Suppressor macrophage (primary cell): ENCODE measurements at places on chromosomes 2 and 18.
A peak's percentile ranks its signal among the peaks of the same experiment; 100 is the strongest.

DNA sequence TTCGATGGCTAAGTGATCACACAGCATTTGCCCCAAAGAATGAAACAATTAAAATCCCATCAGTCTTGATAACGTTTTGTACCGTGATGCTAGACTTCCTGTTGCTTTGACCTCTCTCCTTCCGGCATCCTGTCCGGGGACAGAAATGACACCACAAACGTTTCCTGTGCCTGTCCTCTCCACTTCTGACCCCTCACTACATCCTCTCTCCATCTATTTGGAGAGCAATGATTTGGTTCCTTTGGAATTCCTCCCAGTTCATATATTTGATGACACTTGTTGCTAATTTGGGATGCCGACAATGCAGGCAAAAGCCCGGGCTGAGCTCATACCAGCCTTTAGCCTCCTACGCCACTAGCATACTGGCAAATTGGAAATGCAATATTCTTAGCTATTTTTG lies 151.2 kb upstream of the CCDC68 start:
- DNase-seq, result no peak

- no peak for DNase-seq
These were observed 85.3 kb downstream of the ZNF407 start for GRCh38 chr18:74682991-74683297.

DNA sequence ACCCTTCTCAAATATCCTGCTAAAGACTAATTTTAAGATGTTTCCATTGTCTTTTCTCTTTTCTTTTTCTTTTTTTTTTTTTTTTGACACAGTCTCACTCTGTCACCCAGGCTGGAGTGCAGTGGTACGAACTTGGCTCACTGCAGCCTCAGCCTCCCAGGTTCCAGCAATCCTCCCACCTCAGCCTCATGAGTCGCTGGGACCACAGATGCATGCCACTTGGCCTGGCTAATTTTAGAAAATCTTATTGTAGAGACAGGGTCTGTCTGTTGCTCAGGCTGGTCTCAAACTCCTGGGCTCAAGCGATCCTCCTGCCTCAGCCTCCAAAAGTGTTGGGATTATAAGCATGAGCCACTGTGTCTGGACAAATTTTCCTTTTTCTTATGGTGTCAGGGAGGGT lies 167.5 kb downstream of the MCFD2 start:
- DNase-seq, result no peak

DNA sequence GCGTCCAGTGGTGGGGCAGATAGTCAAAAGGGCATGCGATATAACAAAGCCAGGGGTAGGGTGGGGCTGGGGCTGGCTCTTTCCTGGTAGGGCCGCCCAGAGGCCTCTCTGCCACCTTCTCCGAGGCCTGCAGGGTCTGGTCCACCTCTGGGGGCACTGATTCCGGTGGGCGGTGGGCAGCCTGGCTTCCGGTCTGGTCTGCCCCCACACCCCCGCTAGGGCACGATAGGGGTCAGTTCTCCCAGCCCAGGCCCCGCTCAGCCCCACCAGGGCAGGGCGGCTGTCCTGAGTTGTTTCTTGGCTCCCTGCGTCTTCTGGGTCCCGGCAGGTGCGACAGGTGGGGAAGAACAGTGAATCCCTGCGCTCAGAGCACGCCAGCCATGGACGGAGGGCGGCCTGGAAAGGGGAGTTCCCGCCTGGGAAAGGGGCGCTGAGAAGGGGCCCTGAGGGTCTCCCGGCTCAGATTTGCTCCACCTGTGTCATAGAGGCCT lies 707 bp upstream of the ERFE start:
- DNase-seq, result no peak

GRCh38 chr2:221999166-221999565 lies 299.6 kb downstream of the PAX3 start:
- DNase-seq, result no peak

GRCh38 chr18:48819781-48820482 lies 130.8 kb downstream of the SMAD7 start:
- DNase-seq, result no peak

GRCh38 chr2:118982039-118982438 lies 40.0 kb downstream of the MARCO start:
- DNase-seq, result no peak

DNA sequence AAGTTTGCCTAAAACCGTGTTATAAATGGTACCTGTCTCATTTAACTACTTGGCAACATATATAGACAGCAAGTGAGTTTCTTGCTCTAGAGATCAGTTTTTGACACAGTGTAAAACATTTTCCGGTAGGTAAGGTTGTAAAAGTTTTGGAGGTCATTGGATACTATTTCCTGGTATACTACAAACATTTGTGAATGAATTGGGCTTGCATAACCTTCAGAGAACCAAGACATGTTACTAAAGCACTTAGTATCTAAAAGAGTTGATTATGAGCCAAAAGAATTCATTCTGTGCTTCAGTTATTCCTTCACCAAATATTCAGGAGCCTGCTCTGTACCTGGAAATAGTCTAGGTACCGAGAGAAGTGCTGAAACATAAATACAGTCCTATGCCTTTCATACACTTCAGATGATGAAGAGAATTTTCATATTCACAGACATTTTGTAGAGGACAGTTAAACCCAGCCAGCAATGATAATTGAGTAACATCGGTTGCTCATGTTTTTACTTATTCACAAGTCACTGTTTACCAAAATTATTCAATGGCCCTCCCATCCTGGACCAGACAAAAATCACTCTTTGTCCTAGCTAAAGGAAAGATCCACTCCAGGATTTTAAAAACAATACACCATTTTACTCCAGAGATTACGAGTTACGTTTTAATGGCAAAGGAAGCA lies 319.4 kb upstream of the RBMS1 start:
- no peak for DNase-seq

DNA sequence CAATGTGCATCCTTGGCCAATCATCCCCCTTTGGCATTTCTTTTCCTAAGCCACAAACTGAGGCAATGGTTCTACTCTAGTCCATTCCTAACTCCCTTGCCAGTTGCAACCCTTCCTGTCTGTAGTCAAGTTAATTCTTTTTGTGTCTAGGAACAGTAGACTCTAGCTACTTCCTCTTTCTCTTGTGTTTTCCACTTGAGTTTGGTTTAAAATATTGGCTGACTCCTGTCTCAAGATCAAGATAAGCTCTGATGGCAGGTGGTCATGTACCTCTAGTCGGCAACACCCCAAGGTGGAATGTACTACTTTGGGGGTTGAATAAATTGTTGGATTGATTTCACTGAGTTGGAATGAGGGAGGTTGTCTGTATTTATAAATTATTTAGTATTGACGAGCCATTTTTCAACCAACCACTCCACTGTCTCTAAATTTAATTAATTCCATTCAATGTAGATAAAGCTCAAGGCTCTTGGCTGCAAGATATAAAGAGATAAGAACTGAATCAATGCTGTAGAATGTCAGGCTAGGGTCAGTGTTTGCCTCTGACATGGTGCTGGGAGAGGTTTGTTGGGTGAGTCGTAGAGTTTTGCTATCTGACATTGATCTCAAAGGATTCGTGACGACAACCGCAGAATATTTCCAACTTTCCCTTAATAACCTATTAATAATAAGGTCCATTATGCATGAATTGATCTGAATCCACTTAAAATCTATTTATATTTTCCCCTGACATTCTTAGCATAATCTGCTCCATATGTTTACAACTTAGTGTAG lies 188.7 kb upstream of the APCDD1 start:
- peak; percentile 30 for DNase-seq

DNA sequence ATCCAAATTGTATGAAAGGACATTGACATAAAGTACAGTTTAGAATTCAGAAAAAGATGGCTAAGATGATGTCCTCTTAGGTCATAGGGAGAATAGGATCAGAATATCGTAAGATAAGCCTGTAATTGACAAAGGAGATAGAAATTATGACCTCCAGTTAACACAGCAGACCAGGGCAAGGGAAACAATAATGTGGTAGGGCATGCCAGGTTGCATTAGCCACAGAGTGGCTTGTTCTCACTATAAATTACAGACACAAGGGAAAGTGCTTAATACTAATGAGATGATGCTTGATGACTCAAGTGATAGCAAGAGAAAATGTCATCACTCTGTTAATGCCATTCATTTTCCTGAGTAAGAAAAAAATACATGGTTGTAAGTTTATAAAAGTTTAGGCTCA lies 48.9 kb upstream of the LRP1B start:
- DNase-seq, result no peak

GRCh38 chr2:230762317-230762896 lies 49.8 kb downstream of the CAB39 start:
- no peak for DNase-seq

GRCh38 chr2:127220768-127221527 lies 849 bp upstream of the CYP27C1 start:
- DNase-seq, result no peak
